Neuronal stem cell (in vitro differentiated cells): ENCODE measurements at places on chromosomes 3 and 15.

GRCh38 chr15:52405856-52406255, 110.3 kb upstream of the MYO5C start:
- no peak for DNase-seq
- no peak overlapping the region for H3K27ac ChIP-seq
- H3K4me3 ChIP-seq: no peak overlapping the region
- H3K4me1 ChIP-seq: no peaks in the 10 kb centered on the region

- no peak overlapping the region for H3K27ac ChIP-seq
- no peaks in the 10 kb centered on the region for H3K27me3 ChIP-seq
- DNase-seq: no peak
- H3K4me1 ChIP-seq: no peaks in the 10 kb centered on the region
- no peak overlapping the region for H3K4me3 ChIP-seq
Observed at GRCh38 chr3:169548194-169548593, 115.3 kb downstream of the MECOM start.

GRCh38 chr3:114119776-114120175, 59.1 kb downstream of the DRD3 start:
- H3K36me3 ChIP-seq: no peaks in the 10 kb centered on the region
- DNase-seq: no peak
- no peaks in the 10 kb centered on the region for H3K27me3 ChIP-seq
- H3K27ac ChIP-seq: no peak overlapping the region
- peaks cover 10% of the 10 kb centered on the region for H3K4me1 ChIP-seq
- H3K4me3 ChIP-seq: no peak overlapping the region

DNA sequence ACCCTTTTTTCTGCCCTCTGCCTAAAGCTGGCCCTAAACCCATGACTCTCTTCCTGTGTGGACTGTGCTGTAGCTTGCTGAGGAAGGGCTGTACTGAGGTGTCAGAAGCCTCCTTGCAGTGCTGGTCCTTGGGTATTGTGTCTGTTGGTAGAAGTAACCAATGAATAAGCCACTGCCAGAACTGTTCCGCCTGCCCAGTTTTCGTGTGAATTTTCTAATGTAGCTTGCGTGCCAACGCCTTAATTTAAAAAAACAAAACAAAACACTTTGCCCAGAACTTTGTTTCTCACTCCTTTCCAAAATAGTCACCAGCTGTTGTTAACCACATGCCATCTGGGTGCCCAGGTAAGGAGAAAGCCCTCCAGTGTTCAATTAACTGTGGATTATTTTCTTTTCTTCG, 101.9 kb downstream of the KLHL25 start:
- H3K36me3 ChIP-seq: peaks cover 54% of the 10 kb centered on the region
- H3K27me3 ChIP-seq: no peaks in the 10 kb centered on the region
- no peak overlapping the region for H3K4me3 ChIP-seq
- H3K27ac ChIP-seq: no peak overlapping the region
- DNase-seq: no peak

DNA sequence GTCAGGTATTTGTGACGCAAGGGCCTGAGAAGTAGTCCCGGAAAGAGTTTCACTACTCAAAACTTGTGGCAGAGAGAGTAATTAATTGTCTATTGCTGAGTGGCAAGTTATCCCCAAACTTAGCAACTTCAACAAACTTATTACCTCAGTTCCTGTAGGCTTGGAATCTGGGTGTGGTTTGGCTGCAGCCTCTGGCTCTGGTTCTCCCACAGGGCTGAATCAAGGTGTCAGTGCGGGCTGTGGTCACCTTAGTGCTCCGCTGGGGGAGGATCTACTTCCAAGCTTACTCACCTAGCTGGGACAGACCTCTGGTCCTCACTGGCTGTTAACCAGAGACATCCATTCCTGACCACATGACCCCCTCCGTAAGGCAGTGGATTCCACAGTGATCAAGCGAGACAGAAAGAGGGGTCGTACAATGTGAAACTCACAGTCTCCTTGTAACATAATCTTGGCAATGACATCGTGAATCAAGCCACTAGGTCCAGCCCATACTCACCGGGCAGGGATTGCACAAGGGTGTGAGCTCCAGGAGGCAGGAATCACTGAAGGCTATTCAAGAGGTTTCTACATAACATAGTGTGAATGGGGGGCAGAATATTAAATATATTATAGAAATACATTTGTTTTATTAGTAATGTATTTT, 138.3 kb downstream of the RYR3 start:
- no peak for DNase-seq
- no peaks in the 10 kb centered on the region for H3K4me1 ChIP-seq
- no peaks in the 10 kb centered on the region for H3K27me3 ChIP-seq
- no peak overlapping the region for H3K27ac ChIP-seq

DNA sequence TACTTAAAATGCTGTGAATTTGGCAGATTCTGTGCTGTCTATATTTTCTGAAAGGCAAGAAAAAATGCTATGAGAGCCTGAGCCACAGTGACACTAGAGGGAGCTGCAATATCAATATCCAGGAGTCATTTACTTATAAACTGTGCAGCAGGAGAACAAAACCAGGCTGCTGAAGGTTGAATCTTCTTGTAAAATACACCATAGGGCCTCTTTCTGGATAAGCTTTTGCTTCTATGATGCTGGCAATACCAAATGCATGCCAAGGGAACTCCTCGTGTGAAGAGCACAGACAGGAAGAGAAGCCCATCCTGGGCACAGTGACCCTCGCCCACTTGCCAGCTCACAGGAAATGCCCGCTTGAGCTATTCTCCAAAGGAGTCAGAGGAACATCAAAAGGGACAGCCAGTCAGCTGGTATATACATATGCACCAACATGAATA, 48.0 kb upstream of the TSPAN3 start:
- no peak overlapping the region for H3K27ac ChIP-seq
- no peak overlapping the region for H3K4me3 ChIP-seq
- no peaks in the 10 kb centered on the region for H3K4me1 ChIP-seq
- no peaks in the 10 kb centered on the region for H3K27me3 ChIP-seq
- DNase-seq: no peak
- peaks cover 3% of the 10 kb centered on the region for H3K36me3 ChIP-seq

GRCh38 chr15:96362755-96363651, 32.5 kb downstream of the NR2F2 start:
- DNase-seq: no peak
- no peaks in the 10 kb centered on the region for H3K36me3 ChIP-seq
- H3K4me1 ChIP-seq: peaks cover 40% of the 10 kb centered on the region
- peak overlapping the region; percentile 8 for H3K4me3 ChIP-seq
- H3K27ac ChIP-seq: no peak overlapping the region

GRCh38 chr15:61421938-61422337, 192.8 kb upstream of the RORA start:
- H3K4me3 ChIP-seq: no peak overlapping the region
- no peaks in the 10 kb centered on the region for H3K36me3 ChIP-seq
- H3K27me3 ChIP-seq: no peaks in the 10 kb centered on the region
- H3K4me1 ChIP-seq: no peaks in the 10 kb centered on the region
- no peak for DNase-seq

- no peak overlapping the region for H3K4me3 ChIP-seq
- peaks cover 4% of the 10 kb centered on the region for H3K27me3 ChIP-seq
- no peak for DNase-seq
Observed at GRCh38 chr15:78224023-78224411, 10.3 kb downstream of the ACSBG1 start.

- DNase-seq: no peak
- peaks cover 5% of the 10 kb centered on the region for H3K36me3 ChIP-seq
- no peaks in the 10 kb centered on the region for H3K4me1 ChIP-seq
- H3K4me3 ChIP-seq: peak overlapping the region; percentile 84
- H3K27me3 ChIP-seq: peaks cover 3% of the 10 kb centered on the region
Observed at GRCh38 chr3:20186600-20187004, 596 bp upstream of the SGO1 start.

GRCh38 chr15:22786868-22787698, 639 bp downstream of the NIPA1 start:
- H3K27ac ChIP-seq: no peak overlapping the region
- H3K36me3 ChIP-seq: peaks cover 2% of the 10 kb centered on the region
- H3K27me3 ChIP-seq: no peaks in the 10 kb centered on the region
- DNase-seq: peak; percentile 35

DNA sequence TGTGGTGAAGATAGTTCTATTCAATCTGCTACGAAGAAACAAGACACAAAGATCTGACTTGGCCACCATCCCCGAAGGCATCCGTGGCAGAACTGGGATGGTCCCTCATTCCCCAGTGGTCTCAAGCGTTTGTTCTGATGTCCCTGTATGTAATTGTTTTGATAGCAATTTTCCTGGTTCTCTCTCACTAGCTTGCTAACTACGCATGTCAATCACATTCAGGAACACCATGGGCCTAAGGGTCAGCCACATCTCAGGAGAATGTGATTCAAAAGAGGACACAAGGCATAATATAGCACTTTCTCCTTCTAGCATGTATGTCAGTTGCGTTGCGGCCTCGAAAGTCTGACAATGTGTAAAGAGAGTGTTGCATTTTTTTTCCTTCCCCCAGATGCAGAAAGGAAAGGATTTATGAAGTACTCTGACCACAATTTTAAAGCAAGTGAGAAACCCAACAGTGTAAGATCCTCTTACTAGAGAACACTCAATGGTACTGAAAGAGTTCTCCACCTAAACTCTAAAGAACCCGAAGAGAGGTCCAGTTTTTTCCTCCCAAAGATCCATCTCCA, 32.0 kb upstream of the TCF12 start:
- H3K27me3 ChIP-seq: no peaks in the 10 kb centered on the region
- DNase-seq: no peak
- H3K36me3 ChIP-seq: no peaks in the 10 kb centered on the region
- H3K4me3 ChIP-seq: peak overlapping the region; percentile 52
- H3K27ac ChIP-seq: peak overlapping the region; percentile 96

GRCh38 chr15:79965846-79966630, 5.0 kb downstream of the BCL2A1 start:
- no peaks in the 10 kb centered on the region for H3K36me3 ChIP-seq
- no peak for DNase-seq
- no peak overlapping the region for H3K4me3 ChIP-seq
- H3K4me1 ChIP-seq: no peaks in the 10 kb centered on the region
- H3K27me3 ChIP-seq: no peaks in the 10 kb centered on the region

GRCh38 chr3:157573281-157573680, 70.1 kb upstream of the VEPH1 start:
- no peaks in the 10 kb centered on the region for H3K27me3 ChIP-seq
- no peaks in the 10 kb centered on the region for H3K4me1 ChIP-seq
- H3K27ac ChIP-seq: no peak overlapping the region
- no peak for DNase-seq

- H3K27me3 ChIP-seq: no peaks in the 10 kb centered on the region
- peaks cover under 1% of the 10 kb centered on the region for H3K4me1 ChIP-seq
- H3K36me3 ChIP-seq: no peaks in the 10 kb centered on the region
- no peak overlapping the region for H3K27ac ChIP-seq
Observed at GRCh38 chr3:25508901-25509300, 80.8 kb downstream of the RARB start.

DNA sequence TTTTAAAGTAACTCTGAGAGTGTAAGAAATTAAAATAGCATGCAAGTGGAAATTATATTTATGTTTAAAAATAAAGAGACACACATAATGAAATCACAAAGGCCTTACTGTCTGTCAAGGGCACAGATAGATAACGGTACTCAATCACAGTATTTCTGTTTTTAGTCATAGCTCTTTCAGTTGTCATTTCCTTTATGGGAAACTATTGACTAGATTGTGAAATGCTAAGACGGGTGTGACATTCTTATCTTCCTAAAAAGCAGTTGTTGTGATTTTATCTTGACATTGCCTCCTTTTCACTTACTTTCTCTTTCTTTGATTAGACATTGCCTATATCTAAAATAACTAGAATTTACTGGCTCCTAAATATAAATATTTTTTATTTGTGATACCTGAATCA, 100.1 kb upstream of the PLSCR5 start:
- no peak overlapping the region for H3K27ac ChIP-seq
- no peak overlapping the region for H3K4me3 ChIP-seq
- no peaks in the 10 kb centered on the region for H3K27me3 ChIP-seq
- H3K36me3 ChIP-seq: no peaks in the 10 kb centered on the region
- no peak for DNase-seq

DNA sequence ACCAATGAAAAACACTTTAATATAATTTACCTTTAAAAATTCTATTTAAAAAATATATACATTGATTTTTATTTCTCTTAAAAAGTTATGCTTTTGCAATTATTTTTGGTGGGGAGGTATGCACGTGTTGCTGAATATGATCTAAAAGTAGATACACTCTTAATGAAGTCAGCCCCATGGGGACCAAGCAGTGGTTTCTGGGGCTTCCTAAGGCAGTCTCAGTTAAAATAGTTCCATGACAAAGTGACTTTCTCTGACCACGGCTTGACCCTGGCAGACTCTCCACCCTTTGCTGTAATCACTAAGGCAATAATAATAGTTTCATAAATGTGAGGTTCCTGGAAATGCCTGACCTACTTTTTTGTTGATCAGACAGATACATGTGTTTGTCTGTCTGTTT, 50.4 kb downstream of the CCR4 start:
- no peaks in the 10 kb centered on the region for H3K4me1 ChIP-seq
- no peaks in the 10 kb centered on the region for H3K36me3 ChIP-seq
- no peak overlapping the region for H3K27ac ChIP-seq

DNA sequence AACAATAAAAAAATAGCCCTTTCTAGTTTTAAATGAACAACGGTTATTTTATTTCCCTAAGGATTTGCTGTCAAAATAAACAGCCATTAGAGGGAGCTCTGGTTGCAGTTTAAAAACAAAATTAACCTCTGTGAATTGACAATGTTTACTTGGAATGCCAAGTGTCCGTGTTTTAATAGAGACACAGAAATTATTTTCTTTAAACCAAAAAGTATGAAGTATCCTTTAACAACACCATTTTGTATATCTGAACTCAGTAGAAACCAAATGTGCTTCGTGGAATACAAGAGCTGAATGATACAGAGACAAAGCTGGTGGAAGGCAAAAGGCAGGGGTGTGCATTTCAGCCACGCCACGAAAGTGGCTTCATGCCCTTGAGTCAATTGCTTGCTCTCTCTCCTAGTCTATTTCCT, 74.4 kb downstream of the MOBP start:
- H3K27ac ChIP-seq: no peak overlapping the region
- H3K4me3 ChIP-seq: no peak overlapping the region
- no peaks in the 10 kb centered on the region for H3K36me3 ChIP-seq
- peak; percentile 2 for DNase-seq

DNA sequence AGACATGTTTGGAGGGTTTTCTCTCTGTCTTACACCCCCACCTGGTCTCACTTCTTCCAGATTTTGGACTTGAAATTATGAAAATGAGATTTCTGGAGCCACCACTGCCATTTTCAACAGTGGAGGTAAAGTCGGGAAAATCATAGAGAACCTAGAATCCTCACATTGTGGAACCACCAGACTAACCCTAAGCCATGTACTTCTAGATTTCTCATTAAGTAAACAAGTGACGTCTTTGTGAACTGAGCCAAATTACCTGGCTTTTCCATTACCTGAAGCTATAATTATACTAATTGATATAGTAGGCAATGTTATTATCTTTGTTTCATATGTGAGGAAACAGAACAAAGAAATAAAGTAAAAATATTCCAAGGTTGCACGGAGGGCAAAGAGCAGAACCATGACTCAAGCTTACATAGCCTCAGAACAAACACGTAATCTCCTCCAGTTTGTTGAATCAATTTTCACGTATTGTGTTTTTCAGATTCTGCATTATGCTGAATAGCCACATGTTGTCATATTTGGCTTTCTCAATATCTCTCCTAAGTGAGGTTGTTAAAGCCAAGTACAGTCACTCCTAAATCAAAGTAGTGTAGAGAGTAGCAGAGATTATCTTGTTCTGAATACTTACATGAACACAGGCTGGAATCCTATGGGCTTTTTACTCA, 101.3 kb upstream of the CMC1 start:
- H3K27me3 ChIP-seq: no peaks in the 10 kb centered on the region
- H3K4me3 ChIP-seq: no peak overlapping the region
- no peak overlapping the region for H3K27ac ChIP-seq
- H3K4me1 ChIP-seq: no peaks in the 10 kb centered on the region

GRCh38 chr3:16200411-16200810, 25.9 kb downstream of the GALNT15 start:
- H3K36me3 ChIP-seq: no peaks in the 10 kb centered on the region
- no peak for DNase-seq
